ENCODE measurements at places on chromosomes 5 and 9.
A peak's percentile ranks its signal among the peaks of the same experiment; 100 is the strongest.

- no peak for DNase-seq
Measured at GRCh38 chr9:129253803-129254381, 75.8 kb upstream of the IER5L start.

DNA sequence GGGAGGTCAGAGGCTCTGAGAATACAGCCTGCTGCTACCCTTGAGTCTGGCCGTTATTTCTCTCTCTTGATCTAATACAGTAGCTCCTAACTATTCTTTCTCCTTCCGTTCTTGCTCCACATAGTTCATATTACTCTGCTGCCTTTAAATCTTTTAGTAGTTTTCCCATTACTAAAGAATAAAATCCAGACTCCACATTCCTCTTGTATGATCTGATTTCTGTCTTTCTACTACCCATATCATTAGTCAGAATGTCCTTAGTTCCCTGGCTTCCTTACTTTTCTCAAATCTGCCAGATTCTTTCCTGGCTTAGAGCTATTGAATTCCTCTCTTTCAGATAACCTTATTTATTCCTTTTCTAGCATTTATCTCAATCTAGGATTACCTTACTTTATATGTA is 40.0 kb downstream of the MARCHF6 start:
- no peak for DNase-seq

GRCh38 chr9:121424024-121424432 is 54.0 kb upstream of the STOM start:
- DNase-seq: no peak

GRCh38 chr5:11584017-11584416 is 320.2 kb downstream of the CTNND2 start:
- DNase-seq: no peak

DNA sequence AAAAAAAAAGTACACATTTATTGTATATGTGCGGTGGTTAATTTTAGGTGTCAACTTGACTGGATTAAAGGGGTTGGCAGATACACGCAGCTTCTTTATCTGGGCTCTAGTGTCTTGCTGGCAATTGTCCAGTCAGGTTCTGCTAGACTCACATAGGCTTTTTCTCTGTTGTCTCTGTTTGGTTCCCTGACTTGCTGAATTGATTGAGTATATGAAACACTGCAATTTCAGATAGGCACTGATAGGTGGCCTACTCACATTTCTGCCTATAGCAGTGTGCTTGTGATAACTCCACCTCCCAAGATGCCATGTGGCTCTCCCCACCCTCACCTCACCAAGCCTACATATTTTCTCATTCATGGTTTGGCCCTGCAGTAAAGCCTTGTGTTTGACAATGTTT is 52.5 kb downstream of the AOPEP start:
- no peak for DNase-seq

- DNase-seq: no peak
Measured at GRCh38 chr5:88235346-88235745, 33.3 kb downstream of the TMEM161B start.

DNA sequence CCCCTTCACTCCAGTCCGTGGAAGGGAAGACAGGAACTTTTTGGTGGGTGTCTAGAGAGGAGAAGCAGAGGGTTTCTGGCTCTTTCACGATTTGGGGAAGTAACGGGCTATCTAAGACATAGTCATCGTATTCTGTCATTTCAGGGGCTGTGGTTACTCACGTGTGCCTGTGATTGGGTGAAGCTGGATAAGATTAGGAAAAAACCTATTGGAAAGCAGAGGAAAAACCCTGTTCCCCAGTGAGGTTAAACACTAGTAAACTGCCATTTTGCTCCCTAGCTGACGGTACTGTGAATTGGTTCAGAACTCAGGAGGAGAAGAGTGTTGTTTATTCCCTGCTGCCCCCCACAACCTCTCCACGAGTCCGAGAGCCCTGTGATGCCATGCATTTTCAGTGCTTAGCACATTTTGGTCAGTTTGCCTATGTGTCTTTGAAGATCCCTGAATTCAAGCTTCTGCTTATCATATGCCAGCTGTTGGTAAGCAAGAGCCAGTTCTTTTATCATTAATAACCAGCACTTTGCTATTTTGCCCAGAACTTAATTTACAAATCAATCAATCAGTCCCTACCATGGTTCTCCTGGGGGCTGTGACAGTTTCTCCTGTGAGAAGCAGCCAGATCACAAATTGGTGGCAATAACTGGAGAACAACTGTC is 45.1 kb upstream of the ROR2 start:
- peak; percentile 34 for DNase-seq

DNA sequence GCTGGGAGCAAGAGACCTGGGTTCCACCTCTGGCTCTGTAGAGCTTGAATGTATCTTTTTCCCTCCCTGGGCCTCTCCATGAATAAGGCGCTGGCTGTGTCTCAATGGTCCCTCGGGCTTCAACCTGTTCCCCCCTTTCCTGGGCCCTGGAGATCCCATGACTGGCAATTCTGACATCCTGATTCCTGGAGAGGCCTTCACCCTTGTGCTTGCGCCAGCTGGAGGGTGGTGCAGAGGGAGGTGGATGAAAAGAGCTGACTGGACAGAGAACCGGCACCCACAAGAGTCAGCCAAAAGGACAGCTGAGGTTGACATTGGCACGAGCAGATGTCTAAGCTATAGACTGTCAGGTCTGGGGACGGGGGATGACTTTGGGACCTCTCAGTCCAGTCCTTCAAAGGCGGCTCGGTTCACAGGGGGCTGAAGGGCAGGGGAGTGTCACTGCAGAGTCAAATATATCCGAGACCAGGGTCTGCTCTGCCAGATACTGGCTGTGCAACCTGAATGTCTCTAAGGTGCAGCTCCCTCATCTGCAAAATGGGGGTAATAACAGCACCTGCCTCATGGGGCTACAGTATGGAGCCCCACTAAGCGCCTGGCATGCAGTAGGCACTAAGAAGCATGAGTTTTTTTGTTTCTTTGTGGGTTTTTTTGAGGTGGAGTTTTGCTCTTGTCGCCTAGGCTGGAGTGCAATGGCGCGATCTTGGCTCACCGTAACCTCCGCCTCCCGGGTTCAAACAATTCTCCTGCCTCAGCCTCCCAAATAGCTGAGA is 13.8 kb downstream of the DNM1 start:
- DNase-seq: no peak

- no peak for DNase-seq
Measured at GRCh38 chr9:92254381-92255337, 38.8 kb downstream of the IARS1 start.

GRCh38 chr9:125805057-125805456 is 57.9 kb downstream of the PBX3 start:
- no peak for DNase-seq

DNA sequence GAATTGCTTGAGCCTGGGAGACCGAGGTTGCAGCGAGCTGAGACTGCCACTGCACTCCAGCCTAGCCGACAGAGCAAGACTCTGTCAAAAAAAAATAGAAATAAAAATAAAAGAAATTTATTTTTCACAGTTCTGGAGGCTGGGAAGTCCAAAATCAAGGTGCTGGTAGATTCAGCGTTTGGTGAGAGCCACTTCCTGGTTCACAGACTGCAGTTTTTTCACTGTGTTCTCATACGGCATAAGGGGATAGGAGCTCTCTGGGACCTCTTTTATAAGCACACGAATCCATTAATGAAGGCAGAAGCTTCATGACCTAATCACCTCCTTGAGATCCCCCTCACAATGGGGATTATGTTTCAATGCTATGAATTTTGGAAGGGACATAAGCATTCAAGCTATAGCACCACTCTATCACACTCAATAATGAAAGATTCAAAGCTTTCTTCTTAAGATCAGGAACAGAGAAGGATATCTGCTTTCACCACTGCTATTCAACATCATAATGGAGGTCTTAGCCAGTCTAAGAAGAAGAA is 5.3 kb downstream of the PJA2 start:
- no peak for DNase-seq

DNA sequence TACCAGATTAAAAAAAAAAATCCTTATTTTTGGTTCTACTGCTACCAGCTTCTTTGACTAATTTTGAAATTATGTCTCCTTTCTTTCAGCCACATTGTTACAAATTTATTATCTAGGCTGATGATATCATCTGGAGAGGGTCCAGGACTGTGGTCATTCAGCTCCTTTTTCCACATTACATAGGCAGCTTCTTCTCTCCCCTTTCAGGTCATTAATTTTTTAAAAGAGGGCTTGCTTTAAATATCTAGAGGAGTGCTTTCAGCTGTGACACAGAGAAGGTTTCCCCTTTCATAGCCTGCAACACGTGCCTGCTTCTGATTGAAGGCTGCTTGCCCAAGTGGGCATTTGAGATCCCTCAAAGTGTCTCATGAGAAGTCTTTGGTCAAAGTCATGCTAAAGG is 155.7 kb upstream of the PAPPA start:
- no peak for DNase-seq

- DNase-seq: no peak
Measured at GRCh38 chr9:83972286-83972685, 7.7 kb downstream of the HNRNPK start.

GRCh38 chr5:133006653-133007052 is 19.7 kb downstream of the ZCCHC10 start:
- no peak for DNase-seq

DNA sequence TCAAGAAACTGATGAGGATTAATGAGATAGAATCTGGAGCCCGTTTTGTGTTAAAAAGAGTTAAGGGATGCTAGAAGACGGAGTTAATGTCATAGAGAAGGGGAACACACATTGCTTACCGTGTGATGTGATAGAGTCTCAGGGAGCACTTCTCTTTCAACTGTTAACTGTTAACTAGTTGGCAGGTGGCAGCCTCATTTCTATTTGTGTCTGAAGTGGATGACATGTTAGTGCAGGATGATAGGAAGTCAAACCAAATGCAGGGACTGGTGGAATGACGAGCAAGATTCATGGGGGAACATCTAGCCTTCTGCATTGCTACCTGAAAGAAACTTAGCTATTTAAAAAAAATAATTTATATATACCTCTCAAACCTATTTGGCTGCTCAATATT is 222.7 kb downstream of the MAST4 start:
- DNase-seq: no peak

DNA sequence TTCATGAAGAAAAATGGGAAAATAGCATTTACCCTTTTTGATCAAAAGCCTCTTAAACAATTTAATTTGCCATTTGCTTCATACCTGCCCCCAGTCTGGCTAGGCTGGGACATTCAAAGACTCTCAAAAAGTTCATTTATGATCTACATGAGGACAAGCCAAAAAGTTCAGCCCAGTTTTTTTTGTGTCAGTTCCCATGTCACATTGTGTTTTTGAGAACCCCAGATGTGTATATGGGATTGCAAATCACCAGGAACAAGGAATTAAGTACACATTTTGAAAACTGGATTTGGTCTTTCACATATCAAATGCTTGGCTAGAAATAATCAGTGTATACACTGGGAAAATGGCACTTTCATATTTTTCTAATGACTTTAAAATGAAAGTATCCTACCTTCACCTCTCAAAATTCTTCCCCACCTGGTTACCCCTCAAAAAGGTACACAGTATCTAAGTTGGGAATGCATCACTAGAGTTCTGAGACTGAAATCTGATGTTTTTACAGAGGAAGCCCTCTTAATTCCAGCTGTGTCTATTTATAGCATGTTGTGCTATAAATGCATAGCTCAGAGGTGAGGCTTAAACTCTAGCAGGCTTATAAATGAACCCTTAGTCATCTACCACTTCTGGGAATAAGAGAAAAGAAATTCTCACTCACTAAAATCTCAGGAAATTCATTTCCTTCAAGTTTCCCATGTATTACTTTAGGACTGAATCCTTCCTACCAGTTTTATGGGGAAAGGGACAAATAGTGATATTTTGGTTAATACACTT is 9.3 kb downstream of the STOM start:
- no peak for DNase-seq

GRCh38 chr5:176606875-176607274 is 3.1 kb downstream of the GPRIN1 start:
- no peak for DNase-seq

DNA sequence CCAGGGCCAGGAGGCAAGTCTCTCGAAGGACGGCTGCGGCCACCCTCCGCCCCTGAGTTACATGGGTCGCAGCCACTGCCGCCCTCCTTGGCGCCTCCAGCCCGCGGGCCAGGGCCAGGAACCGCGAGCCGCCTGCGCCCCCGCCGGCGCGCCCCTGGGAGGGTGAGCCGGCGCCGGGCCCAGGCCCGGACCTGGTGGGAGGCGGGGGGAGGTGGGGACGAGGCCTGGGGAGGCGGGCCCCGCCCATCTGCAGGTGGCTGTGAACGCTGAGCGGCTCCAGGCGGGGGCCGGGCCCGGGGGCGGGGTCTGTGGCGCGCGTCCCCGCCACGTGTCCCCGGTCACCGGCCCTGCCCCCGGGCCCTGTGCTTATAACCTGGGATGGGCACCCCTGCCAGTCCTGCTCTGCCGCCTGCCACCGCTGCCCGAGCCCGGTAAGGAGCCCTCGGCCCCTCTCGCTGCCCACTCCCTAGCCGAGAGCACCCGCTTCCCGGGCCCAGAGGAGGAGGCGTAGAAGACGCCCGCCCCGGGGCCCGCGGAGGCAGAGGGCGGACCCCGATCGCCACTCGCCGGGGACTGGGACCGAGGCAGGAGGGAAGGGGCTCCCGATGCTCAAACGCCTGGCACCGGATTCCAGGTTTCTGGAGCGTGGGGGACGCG is at the start of gene ASS1:
TSS of gene ASS1 (plus strand) at position 397 of the 657 bp plus-strand sequence. CDS start 7,268 bp downstream, outside the sequence.
- no peak for DNase-seq

GRCh38 chr5:64299805-64300204 is 134.2 kb downstream of the RNF180 start:
- no peak for DNase-seq

DNA sequence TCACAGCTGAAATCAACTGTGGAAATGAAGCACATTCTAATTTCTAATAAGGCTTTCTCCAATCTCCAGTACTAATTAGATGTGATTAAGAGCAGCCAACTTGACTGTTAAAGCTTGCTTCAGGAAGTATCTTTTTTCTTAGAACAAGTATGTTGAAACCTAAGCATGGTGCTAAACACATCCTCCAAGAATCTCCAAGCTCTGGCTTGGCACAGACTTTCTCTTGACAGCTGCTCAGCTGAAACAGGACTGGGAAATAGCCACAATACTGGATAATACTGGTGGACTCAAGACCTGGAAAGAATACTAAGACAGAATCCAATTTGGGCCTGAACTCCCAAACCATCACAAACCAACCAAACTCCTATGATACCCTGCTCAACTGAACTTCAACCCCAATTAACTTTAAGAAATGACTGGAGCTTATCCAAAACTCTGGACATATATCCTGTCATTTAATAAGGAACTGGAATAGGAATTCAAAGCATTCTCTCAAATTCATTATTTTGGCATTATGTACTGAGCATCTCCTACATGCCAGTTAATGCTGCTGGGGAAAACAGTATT is 16.2 kb downstream of the PRKAA1 start:
- no peak for DNase-seq

DNA sequence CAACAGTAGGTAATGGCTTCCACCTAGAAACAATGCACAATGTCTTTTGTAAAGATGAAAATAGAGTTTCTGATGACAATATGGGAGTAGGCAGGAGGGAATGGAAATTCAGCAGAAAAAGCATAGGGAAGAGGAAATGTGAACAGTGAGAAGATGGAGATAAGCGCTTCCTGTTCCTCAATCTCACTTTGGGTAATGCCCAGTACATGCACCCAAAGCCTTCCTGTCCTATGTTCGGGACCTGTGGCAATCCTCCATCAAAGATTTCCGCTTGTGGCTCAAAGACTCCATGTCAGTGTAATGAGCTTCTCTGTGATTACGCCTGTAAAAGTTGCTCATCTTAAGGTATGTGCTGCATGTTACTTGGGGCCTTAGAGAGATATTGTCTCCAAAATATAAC is 2.7 kb downstream of the UGT3A1 start:
- DNase-seq: no peak
